ENCODE measurements at places on chromosomes 3 and 15.

DNA sequence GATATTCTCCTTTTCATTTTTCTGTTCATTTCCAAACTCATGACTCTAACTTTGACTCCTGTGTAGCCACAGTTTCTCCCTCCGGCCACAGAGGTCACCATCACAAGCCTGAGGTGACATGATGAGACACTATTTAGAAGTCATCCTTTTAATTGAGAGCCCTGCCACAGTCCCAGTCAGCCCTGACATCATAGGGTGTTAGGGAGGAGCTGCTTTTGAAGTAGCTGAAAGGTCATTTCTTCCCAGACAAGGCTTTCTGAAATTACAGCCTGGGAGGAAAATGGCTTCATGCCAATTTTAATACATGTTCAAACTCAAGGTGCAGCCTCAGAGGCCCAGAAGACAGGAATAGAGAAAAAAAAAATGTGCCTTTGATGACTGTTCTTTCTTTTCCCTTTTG is 532.8 kb upstream of the TGFBR2 start:
- no peak for DNase-seq

DNA sequence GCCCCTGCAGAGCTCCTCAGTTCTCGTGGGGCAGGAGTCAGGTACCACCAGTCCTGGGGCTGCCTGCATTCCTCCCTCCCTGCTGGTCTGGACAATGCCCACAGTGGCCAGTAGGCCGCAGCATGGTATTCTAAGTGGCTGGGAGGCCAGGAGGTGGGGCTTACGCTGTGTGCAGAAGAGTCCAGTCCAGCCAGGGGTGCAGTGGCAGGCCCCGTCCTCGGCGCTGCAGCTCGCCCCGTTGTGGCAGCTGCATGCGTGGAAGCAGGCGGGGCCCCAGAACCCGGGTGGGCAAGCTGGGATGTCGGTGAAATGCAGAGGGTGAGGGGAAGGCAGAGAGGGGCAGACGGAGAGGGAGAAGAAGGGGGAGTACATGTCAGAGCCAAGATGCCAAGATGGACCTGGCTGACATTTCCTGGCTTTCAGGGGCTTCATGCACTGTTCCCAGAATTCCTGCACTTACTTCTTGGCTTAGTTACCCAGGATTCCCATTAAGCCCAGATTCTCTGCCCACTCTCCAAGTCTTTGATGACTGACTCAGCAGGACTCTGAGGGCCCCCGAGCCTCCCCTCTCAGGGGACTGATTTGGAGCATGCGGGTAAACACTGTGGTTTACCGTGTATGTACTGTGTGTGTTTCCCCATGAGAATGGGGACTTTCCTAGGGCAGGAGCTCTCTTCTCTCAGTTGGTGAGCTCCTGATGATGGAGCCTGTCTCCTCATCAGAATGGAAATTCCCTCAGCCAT is 47.5 kb downstream of the RAB11A start:
- DNase-seq = peak; percentile 37

GRCh38 chr3:154835639-154836038 is 244.5 kb upstream of the MME start:
- no peak for DNase-seq

DNA sequence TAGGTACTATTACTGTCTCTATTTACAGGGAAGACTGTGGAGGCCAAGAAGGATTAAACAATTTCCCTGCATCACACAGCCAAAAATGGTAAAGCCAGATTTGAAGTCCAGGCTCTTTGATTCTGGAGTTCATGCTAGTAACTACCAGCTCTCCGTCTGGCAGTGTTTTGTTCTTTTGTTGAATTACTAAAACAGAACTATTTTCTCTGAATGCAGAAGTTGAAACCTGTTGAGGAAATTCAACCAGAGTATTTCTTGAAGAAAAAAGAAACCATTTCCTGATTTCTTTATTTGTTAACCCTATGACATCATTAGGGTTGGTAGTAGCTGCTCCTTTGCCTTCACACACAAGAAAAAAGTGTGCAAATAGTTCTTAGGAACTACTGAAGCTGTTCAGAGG is 34.3 kb downstream of the CRTC3 start:
- DNase-seq = no peak

GRCh38 chr15:100958326-100959065 is 39.3 kb downstream of the LRRK1 start:
- no peak for DNase-seq
